ENCODE measurements at places on chromosomes 13 and 19.

DNA sequence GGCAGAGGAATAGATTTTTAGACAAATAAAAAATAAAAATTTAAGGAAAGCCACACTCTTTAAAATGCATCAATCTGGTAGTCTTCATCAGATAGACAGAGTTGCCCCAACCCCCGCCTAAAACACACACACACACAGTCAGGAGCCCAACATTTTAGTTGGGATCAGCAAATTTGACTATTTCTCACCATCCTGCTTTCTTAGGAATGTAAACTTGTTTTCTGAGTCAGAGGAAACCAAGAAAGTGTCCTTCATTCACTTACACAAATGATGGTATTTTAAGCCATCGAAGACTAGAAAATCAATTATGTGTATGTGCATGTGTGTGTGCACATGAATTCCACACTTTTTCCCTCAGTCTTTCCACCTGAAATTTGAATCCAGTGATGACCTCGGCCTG, 1657.5 kb downstream of the SLITRK1 start:
- DNase-seq = no peak

DNA sequence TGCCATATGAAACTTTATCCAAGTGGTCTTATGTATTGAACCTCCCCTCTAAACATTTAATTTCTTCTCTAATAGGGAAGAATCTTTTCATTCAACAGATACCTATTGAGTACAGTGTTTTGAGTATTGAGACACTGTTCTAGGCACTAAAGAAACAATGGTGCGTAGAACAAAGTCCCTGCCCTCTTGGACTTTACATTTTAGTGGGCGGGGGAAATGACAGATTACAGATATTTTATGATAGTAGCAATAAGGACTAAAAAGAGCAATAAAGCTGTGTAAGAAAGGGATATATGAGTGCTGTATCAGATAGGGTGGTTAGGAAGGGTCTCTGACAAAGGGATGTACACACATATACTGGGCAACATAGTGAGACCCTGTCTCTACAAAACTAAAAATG, 5.4 kb downstream of the NUDT15 start:
- DNase-seq = no peak

DNA sequence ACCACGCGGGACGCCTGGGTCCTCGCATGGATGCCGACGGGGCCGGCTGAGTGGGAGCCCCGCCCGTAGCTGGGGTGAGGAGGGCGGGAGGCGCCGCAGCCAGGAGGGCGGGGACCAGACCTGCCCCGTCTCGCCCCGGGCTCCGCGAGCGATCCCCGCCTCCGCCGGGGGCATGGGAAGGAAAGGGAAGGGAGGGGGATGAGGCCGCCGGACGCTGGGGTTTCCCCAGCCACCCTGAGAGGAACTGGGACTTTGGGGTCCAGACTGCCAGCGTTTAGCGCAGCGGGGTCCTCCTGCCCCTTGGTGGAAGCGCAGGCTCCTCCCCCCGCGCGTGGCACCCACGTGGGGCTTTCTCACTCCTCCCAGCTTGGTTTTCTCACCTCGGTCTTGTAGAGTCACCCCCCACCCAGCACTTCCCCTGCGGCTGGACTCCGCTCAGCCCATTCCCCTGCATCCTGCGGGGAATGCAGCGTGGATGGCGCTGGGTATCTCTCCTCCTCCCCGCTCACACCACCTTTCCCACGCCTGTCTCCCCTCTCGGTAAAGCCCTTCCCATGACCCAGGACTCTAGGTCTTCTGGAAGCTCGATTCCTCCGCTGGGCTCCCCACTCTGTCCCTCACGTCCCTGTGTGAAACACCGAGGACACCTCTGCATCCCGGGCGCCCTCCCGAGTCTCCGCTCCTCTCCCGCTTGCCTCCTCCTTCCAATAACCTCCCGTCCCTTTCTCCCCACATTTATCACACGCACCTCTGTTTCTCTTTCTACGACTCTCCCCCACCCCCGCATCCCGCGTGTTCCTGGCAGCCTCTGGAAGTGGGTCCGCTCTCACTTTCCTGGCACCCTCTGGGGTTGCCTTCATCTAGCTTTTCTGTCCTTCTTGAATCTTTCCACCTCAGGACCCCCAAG, 2.1 kb downstream of the TGFB1 start:
- peak; percentile 18 for DNase-seq

- DNase-seq = no peak
Measured at GRCh38 chr19:45118106-45118505, 25.1 kb downstream of the PPP1R37 start.

DNA sequence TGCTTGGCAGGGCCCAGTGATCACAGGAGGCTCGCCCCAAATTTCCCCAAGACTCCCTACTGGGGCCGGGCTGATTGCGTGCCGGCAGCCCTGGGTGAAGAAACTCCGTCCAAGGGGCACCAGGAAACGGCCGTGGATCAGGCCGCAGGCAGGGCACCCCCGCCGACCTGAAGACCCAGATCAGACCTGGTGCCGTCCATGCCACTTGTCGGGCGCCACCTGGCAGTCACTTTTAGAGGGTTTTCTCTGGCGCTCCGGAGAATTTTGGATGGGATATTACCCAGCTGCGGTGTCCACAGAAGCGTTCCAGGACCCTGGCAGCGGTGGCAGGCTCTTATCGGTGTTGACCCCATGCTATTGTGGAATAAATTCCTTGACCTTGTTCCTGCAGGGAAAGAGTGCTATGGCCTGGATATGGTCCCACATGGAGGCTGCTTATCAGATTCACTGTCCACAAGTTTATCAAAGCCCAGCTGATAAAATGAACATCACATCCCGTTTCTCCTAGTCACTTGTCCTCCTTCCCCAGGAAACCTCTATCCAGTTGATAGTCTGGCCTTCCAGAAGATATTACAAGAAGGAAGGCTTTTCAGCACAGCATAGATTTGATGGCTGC, 38.2 kb downstream of the IGFL2 start:
- DNase-seq = no peak

- no peak for DNase-seq
Measured at GRCh38 chr19:48514123-48514458, 2.5 kb upstream of the LMTK3 start.

DNA sequence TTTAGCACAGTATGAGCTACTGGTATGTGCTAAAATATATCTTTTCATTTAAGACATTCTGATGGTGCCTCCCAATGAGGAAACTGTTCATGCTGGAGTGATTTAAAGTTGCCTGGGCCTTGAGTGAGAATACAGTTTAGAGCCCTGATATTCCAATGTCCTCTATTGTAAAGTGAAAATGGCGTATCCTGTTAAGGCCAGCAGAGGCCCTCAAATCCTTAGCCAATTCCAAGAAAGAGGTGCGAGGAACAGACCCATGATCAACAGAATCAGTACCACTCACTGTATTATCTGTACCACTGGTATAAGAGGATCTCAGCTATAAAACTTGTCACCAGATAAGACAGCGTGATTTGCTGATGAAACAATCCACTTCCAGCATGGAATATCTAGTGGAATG, 273.1 kb upstream of the SLITRK5 start:
- no peak for DNase-seq

DNA sequence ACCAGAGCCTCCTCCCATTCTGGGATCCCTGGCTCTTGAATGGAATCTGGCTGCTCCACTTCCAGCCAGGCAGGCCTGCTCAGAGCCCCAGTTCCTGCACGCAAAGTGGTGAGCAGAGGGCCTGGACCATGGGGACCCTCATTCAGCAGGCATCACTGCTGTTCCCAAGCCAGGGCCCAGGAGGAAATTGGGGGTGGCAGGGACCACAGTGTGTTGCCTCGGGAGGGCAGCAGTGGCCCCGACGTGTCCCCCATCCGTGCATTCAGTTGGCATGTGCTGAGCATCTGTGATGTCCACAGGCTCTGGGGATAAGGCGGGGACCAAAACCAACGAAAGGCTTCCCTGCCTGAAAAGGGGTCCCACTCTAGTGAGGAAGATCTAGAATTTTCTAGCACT, 11.2 kb downstream of the CCDC97 start:
- no peak for DNase-seq

DNA sequence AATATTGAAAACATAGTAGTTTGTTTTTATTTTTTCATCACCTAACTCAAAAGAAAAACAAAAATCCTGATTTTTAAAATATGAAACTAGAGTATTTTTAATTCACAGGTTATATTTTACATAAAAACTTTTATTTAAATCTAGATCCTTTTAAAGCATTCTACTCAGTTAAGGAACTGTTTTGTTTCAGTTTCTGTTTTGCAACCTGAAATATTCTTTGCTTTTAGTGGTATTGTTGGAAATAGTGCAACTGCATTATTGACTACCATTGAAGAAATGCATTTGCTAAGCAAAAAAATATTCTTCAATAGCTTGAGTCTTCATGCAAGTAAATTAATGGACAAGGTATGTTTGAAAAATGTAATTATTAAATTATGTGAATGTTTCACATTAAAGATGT, 43.8 kb downstream of the COG6 start:
- DNase-seq = no peak

DNA sequence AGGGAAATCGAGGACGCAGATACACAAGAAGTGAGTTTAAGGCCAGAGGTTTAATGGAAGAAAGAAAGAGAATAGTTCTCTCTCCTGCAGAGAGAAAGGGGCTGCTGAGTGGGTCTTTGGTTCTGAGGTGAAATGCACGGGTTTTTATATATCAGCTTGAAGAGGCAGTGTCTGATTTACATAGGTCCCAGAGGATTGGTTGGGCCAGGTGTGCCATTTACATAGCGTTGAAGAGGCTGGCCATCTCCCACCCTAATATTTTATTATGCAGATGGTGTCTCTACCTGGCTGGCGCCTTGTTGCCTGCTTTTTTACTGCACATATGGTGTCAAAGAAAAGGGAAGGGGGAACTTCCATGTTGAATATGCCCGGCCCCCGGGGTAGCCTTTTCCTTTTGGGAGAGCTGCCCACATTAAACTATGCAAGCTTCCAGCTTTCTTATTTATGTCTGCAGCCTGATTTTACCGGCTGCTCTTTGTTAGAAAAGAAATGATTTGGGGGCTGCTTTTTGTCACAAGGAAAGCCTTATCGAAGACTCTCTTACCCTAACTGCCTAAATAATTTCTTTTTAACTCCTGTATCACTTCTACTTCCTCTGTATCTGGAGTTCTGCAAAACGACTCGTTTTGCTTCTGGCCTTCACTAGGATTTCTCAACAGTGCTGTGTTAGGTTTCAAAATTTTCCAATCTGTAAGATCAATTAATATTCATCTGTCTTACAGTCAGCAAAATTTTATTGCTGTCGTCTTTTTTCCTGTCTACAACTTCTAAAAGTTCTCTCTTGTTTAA, 268.5 kb downstream of the B3GLCT start:
- DNase-seq = no peak

DNA sequence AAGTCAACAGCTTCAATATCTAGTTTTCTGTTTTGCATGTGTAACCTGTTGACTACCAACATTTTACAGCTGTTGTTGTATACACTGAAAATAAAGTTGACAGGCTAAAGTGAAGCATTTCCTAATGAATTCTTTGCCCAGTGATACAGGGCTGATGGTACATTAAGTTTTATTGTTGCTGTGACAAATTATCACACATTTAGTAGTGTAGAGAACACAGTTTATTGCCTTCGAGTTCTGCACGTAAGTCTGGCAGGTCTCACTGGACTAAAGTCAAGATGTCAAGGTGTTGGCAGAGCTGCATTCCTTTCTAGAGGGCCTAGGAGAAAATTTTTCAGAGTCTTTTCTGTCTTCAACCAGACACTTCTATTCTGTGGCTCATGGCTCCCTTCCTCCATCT, 184.2 kb downstream of the SLITRK6 start:
- DNase-seq = no peak

DNA sequence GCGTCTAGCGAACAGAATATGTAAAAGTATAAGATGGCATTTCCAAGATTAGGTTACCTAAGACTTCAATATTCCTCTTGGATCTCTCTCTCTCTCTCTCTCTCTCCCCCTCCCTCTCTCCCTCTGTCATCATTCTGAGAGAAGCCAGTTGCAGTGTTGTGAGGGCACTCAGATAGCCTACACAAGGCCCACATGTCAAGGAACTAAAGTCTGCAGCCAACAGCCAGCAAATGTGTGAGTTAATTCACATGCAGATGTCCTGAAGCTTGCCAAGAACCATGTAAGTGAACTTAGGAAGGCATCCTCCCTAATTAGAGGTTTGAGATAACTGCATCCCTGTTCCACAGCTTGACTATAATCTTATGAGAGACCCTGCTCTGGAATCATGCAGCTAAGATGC, 822.9 kb upstream of the PRR20A start:
- no peak for DNase-seq
